LHCN-M2 (cell line): ENCODE measurements at places on chromosomes 7 and 10.
A peak's percentile ranks its signal among the peaks of the same experiment; 100 is the strongest.

GRCh38 chr10:11482306-11482705 is 129.1 kb downstream of the USP6NL start:
- no peak for DNase-seq

DNA sequence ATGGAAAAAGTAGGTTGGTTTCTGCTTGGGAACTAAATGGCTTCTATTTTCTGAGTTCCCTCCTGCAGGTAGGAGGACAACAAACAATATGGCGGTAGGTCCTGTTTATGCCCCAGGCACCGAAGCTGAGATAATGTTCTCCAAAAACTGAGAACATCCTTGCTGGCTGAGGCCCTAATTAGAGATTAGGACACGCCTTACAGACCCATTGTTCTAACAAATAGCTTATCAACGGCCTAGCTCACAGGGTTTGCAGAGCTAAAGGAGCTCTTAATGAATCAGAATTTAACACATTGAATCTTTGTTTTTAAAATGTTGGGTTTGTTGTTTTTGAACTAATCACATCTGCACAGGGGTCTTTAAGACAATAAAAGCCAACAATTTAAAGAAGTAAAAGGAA is 37.0 kb downstream of the HTR5A start:
- no peak for DNase-seq

DNA sequence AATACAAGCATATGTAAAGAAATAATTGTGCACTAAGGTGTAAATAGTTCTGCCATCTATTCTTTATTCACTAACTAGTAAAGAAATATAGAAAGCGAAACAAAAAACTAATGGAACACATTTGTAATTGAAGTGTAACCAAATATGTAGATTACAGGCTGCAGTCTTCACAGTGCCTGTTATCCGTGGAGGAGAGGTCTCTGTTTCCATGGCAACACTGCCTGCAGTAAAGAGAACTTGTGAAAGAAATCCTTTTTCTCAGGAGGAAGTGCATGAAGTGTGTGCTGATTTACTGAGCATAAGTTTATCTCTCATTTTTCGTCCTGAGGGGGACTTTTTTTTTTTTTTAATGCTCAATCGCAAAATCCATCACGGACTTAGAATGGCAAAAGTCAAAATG is 102.5 kb downstream of the APBB1IP start:
- no peak for DNase-seq

- DNase-seq: peak; percentile 39
Observed at GRCh38 chr7:83976302-83976701, 218.3 kb downstream of the SEMA3A start.

DNA sequence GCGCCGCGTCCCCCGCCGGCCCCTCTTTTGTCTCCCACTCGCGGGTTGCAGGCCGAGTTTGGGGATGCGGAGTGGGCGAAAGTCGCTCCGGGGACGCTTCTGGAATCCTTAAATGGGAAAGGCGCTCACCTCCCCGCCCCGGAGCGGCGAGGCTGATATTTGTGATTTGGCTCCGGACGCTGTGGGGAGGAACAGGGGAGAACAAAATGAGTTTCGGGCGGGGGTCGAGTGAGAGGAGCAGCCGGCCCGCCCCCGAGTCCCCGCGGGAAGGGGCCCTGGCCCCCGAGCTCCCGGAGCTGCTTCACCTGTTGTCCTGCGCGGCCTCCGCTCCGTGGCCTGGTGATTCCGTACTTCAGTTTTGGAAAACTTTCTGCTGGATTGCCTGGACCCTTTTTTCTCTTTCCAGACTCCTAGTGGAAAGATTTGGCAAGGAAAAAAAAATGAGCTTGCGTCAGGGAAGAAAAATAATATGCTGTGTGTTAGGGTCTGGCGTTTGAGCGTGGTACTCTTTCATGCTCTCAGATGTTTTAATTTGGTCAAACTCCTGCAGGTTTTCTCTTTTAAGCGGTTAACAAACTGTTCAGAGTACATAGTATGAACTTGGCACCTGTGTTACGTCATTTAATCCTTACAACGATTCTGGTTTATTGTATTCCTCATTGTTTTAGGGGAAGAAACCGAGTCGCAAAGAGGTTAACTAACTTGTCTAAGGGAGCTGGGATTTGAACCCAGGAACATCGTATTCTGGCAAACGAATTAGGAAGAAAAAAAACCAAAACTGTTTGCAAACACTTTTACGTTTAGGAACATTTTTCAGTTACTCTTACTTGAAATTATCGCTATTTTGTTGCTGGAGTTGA is 924 bp downstream of the BMPR1A start:
- peak; percentile 72 for DNase-seq

GRCh38 chr7:12490107-12490688 is 80.3 kb upstream of the SCIN start:
- peak; percentile 40 for DNase-seq

DNA sequence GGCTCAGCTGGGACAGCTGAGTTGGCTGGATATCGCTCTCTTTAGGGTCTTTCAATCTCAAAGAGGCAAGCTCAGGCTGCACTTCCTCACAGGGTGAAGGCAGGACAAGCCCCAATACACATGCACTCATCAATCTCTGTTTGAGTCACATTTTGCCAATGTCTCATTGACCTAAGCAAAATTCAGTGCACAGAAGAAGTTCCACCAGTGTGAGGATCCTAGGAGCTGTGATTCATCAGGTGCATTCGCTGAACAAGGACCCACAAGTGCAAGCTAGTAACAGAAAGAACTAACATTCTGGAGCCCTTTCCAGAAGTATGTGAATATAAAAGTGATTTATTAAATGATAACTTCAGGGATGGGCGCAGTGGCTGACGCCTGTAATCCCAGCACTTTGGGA is 477.2 kb downstream of the GPAM start:
- DNase-seq: no peak

DNA sequence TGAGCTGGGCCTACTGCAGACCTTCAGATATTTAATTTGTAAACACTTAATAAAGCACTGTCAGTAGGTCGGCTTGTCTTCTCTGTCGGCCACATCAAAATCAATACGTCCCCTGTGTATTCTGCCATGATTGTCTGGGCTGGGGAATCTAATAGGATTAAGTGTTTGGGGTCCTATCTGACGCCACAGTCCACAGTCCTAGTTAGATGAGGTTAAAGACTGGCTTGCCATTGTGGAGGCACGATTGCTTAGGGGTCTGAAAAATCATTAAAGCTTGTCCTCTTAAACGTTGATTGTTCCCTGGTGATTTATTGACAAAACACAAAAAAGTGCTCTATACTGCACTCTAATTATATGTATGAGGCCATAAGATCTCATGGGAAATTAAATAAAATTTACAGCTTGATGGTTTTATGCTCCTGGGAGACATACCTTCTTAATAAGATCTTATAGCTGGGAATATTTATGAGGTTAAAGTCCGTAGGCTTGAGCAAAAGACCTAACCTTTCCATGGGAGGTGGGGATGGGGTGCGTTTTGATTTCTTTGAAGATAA is 650.3 kb upstream of the GALNT17 start:
- no peak for DNase-seq

DNA sequence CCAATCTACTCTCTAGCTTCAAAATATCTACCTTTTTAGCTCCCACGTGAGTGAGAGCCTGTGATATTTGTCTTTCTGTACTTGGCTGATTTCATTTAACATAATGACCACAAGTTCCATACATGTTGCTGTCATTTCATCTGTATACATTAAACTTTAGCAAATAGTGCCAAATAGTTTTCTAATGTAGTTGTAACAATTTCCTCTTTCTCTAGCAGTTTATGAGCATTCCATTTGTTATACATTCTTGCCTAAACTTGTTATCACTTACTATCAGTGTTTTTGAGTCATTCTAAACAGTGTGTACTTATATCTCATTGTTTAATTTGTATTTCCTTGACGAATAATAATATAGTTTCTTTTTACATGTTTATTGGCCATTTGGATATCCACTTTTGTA is 77.2 kb downstream of the NEUROD6 start:
- no peak for DNase-seq

DNA sequence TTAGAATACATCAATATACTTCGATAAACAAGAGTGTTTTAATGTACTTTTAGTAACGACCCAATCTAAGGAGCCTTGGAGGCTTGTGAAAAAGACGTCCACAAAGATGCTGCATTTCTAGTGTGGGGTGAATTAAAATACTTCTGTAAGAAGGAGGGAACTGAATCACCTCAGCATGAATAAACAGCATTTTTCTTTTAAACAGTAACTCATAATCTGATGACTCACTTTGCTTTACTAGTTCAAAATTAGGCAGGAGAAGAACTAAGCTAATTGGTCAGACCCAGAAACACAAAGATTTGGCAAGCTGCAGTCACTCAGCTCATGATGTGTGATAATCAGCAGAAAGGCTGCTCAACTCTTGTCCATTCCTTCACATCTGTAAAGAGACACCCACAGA is 24.2 kb downstream of the NCOA4 start:
- peak; percentile 50 for DNase-seq

DNA sequence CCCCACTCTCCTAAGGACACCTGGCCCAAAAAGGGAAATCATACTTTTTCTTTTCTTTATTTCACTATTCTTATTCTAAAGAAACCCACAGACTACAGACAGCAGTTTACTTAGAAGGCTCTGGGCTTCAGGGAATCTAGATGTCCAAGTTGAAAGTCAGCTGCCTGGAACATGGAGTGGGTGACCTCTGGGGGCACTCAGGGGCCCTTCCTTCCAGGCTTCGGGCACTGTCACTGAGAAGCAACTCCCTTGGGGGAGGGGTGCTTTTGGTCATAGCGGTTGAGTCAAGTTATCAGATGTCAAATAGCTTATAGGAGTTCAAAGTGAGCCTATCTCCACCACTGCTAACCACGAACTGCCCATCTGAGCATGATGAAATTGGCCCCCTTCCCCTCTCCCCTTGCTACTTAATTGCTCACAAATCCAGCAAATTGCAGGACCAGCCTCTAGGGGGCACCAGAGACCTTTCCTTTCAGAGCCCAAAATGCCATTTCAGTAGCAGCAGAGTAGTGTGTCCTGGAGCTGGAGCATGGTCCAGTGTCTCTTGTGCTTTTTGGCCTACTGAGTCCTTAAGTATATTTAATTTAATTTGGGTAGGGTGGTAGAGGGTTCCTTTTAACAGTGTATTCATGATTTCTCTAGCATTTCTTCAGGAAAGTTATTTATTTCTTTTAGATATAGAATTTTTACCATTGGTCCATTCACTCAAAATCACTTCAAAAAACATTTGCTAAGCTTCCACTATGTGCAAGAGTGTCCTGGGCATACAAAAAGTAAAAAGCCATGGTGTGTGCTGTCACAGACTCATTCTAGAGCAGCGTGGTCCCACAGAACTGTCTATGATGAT is 463.8 kb downstream of the KCNMA1 start:
- peak; percentile 79 for DNase-seq

GRCh38 chr7:47804767-47805545 is 143.3 kb downstream of the PKD1L1 start:
- peak; percentile 87 for DNase-seq

- DNase-seq: peak; percentile 7
Observed at GRCh38 chr10:12252882-12253546, 57.0 kb downstream of the CDC123 start.

GRCh38 chr7:50308532-50309385 is 4.2 kb downstream of the IKZF1 start:
- DNase-seq: no peak

DNA sequence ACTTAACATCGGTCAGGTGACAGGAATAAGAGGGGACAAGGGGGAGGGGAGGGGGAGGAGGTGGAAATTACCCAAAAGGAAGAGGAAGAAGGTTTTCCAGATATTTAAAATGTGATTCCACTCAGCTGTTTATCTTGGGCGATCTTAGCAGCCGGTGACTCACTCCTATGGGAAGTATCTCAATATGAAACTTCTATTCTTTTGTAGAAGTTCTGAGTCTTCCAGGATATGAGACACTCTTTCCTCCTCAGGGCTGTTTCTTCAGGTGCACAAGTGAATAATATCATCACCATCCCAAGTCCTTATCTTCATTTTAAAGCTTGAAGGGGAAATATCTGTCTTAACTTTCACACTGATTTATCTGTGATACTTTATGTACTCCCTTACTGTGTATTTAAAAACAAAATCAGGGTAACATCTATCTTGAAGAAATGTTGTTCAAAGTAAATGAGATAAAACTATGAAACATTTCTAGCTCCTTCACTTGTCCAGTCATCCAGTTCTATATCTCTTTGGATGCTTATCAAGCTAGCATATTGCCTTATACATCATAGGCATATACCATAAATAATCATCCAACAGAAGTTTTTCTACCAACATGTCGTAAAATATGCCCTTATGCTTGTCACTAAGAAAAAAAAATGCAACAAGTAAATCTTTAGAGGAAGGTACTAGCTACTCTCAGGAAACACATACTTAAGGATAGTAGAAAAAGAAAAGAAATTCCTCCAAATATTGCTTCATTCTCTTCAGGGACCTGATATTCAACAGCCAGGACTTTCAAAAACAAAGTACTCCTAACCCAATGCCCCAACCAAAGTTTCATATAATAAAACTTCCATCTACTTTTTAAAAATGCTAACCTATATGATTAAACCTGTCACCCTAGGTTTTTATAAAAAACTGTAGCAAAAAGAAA is 13.7 kb downstream of the DOCK4 start:
- DNase-seq: peak; percentile 73

GRCh38 chr10:92544296-92544695 is 29.6 kb downstream of the IDE start:
- peak; percentile 55 for DNase-seq

DNA sequence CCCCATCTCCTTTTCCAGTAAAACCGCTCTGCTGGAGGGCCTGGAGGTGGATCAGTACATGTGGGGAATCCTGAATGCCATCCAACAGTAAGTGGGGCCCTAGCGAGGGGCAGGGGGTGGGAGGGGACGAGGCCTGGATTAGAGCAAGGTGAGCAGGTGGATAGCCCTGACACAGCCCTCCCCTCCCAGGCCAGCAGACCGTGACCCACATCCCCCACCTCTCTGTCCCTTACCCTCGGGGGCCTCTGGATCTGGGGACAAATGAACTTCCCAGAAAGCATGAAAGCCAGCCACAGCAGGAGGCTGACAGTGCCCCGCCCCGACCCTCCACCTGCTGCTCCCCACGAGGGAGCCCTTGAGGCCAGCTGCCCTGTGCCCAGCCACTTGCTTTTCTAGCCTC is 41.8 kb upstream of the PPIF start:
- DNase-seq: no peak

DNA sequence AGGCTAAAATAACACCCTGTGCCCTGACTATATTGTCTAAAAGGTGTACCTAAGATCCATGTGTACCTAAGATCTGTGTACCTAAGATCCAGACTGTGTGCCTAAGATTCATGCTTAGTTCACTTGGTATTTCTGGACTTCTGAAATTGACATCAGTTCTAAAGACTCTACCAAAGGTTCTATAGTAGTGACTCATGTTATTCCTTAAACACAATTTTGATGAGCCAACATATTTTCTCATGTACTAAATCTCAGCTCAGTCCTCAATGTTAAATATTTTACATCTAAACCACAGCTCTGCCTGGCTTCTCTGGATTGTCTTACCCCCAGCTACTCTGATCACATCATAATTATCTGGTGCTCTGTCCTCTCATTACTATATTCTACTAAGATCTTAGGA is 802.3 kb upstream of the SORCS1 start:
- DNase-seq: no peak
